ENCODE measurements at places on chromosomes 3 and 15.

GRCh38 chr3:49648354-49649019 is 25.7 kb upstream of the APEH start:
- H3K27me3 ChIP-seq: no peaks in the 10 kb centered on the region
- no peaks in the 10 kb centered on the region for H3K36me3 ChIP-seq
- no peak overlapping the region for H3K27ac ChIP-seq
- H3K4me3 ChIP-seq: no peak overlapping the region

DNA sequence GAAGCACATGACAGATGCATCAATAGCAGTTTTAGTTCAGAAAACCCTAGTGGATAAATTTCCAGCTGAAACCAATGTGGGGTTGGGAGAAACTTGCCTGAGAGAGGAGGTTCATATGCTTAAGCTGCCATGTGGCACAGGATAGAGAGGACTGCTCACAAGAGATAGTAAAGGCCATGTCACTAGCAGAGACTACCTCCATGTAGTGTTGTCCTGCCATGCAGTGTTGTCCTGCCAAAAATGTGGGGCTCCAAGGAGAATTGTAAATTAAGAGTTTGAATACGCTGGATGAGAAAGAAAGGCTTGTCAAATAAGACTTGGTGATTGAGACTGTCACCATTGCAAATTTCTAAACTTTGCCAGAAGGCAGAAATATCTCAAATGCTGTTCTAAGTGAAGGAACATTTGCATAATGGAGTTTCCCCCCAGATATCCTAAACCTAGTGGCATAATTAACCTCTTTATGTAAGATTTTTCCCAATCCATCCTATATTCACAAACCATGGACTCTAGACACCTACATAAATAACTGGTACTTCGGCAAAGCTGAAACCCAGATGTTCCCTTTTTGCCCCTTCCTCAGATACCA is 938.3 kb upstream of the ALCAM start:
- no peak for DNase-seq
- no peak overlapping the region for H3K27ac ChIP-seq
- no peaks in the 10 kb centered on the region for H3K36me3 ChIP-seq
- peaks cover 8% of the 10 kb centered on the region for H3K4me1 ChIP-seq
- H3K27me3 ChIP-seq: no peaks in the 10 kb centered on the region
- no peak overlapping the region for H3K4me3 ChIP-seq

DNA sequence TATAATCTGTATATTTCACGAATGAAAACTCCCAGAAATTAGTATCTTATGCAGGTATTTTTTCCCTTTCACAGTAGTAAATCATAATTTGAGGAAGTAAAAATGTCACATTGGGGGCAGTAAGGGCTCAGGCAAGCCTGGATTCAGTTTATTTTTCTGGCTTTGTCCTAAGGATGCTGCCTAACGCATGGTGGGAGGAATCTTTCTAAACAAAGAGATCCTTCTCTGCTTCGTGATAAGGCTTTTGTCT is 35.7 kb downstream of the DNASE1L3 start:
- no peaks in the 10 kb centered on the region for H3K27me3 ChIP-seq
- no peaks in the 10 kb centered on the region for H3K4me1 ChIP-seq
- no peak overlapping the region for H3K4me3 ChIP-seq
- no peak overlapping the region for H3K27ac ChIP-seq

DNA sequence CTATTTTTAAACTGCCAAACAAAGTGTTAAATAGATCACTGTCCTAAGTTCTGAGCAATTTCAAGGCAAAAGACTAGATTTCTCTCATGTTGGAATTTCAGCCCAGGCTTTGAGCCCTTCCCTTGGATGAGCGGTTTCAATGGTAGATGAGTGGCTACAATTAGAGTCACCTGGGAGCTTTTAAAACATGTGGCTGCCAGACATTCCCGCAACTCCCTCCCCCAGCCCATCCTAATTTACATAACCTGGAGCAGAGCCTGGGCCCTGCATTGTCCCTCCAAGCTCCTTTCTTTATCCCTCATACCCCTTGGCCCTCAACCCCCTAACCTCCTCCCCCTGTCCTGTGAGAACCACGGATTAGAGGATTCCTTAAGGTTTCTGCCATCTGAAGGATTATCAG is 357.5 kb upstream of the UMPS start:
- DNase-seq: no peak
- no peaks in the 10 kb centered on the region for H3K27me3 ChIP-seq
- H3K36me3 ChIP-seq: no peaks in the 10 kb centered on the region
- no peak overlapping the region for H3K4me3 ChIP-seq
- no peaks in the 10 kb centered on the region for H3K4me1 ChIP-seq

DNA sequence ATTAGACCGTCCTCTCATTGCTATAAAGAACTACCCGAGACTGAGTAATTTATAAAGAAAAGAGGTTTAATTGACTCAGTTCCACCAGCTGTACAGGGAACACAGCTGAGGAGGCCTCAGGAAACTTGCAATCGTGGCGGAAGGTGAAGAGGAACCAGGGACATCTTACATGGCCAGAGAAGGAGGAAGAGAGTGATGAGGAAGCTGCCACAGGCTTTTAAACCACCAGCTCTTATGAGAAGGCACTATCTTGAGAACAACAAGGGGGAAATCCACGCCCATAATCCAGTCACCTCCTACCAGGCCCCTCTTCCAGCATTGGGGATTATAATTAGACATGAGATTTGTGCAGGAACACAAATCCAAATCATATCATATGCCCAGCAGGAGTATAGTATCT is 138.5 kb downstream of the ALCAM start:
- DNase-seq: no peak
- no peaks in the 10 kb centered on the region for H3K36me3 ChIP-seq
- no peaks in the 10 kb centered on the region for H3K4me1 ChIP-seq

- no peak overlapping the region for H3K27ac ChIP-seq
- H3K27me3 ChIP-seq: no peaks in the 10 kb centered on the region
- H3K4me1 ChIP-seq: no peaks in the 10 kb centered on the region
- no peak overlapping the region for H3K4me3 ChIP-seq
- no peak for DNase-seq
Measured at GRCh38 chr3:189144645-189145044, 27.1 kb upstream of the TPRG1 start.

DNA sequence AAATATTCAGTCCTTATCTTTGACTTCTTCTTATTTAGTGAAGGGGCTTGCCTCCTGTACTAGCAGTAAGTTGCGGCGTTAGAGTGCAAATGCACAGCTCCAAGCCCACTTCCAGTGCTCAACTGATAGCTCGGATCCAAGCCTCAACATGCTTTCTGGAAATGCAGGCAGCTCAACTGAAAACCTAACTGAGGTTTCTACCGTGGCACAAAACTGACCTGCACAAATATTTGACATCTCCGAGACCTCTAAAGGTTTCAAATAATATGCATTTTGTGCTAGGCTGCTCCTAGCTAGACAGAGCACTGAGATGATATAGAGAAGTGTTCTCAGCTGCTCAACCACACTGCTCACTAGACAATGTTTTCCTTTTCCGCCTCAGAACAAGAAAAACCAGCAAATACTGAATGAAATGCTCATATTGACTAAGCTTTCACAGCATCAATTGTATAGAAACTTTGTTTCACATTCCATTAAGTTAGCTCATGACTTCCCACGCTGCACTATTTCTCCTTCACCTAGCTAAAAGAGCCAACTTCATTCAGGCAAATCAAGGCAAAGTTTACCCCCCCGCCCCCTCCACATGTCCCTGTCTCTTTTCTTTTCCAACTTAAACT is 822 bp downstream of the ZNF385D start:
- H3K4me3 ChIP-seq: no peak overlapping the region
- H3K4me1 ChIP-seq: no peaks in the 10 kb centered on the region
- DNase-seq: no peak
- H3K36me3 ChIP-seq: no peaks in the 10 kb centered on the region
- H3K27ac ChIP-seq: no peak overlapping the region

GRCh38 chr3:185988080-185988815 is 50.4 kb upstream of the TRA2B start:
- H3K27me3 ChIP-seq: no peaks in the 10 kb centered on the region
- H3K27ac ChIP-seq: no peak overlapping the region
- no peak overlapping the region for H3K4me3 ChIP-seq
- no peaks in the 10 kb centered on the region for H3K4me1 ChIP-seq
- DNase-seq: peak; percentile 8

DNA sequence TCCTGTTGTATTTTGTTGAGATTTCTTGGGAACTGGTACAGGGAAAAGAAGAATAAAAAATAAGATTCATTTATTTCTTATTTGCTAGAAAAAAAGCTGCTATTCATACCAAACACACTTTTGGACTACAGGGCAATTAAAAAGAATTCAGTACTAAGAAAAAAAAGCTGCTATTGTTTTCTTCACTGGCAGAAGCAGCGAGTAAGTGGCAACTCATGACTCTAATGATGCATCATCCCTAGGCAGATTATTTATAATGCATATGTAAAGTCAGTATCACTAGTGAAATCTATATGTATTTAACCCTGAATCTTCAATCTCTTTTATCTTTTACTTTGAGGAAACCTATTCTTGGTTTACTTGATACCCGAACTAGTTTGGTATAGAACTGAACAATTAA is 15.2 kb downstream of the PFN2 start:
- H3K27ac ChIP-seq: no peak overlapping the region
- no peaks in the 10 kb centered on the region for H3K27me3 ChIP-seq

- no peak overlapping the region for H3K27ac ChIP-seq
- no peaks in the 10 kb centered on the region for H3K36me3 ChIP-seq
- H3K4me3 ChIP-seq: no peak overlapping the region
- no peaks in the 10 kb centered on the region for H3K27me3 ChIP-seq
Measured at GRCh38 chr3:87494264-87494663, 217.9 kb upstream of the POU1F1 start.

- no peaks in the 10 kb centered on the region for H3K4me1 ChIP-seq
- no peaks in the 10 kb centered on the region for H3K27me3 ChIP-seq
- DNase-seq: no peak
Measured at GRCh38 chr3:138509586-138509985, 75.2 kb downstream of the ESYT3 start.

DNA sequence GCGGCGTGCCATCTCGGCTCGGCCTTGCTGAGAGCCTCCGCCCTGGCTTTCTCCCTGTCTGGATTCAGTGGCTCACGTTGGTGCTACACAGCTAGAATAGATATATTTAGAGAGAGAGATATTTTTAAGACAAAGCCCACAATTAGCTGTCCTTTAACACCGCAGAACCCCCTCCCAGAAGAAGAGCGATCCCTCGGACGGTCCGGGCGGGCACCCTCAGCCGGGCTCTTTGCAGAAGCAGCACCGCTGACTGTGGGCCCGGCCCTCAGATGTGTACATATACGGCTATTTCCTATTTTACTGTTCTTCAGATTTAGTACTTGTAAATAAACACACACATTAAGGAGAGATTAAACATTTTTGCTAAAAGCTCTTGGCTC is 54.1 kb downstream of the PLXNA1 start:
- H3K27me3 ChIP-seq: no peaks in the 10 kb centered on the region
- DNase-seq: no peak
- H3K27ac ChIP-seq: no peak overlapping the region
- H3K4me3 ChIP-seq: no peak overlapping the region

DNA sequence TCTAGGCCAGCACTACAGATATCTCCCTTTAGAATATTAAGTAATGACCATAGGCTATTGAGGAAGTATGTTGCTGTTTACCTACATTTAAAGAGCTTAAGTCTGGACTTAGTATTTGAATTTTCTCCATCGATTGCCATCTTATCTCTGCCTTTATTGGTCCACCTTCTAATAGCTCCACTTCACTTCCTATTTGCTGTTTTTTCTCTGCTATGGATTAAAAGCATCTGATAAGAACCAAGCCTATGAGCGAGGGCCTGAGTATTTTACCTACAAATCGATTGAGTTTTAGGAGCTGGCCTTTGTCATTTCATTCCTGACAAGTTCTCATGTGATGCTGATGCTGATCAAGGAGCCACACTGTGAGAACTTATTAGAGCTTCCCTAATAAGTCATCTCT is 52.6 kb upstream of the AKAP13 start:
- H3K27ac ChIP-seq: no peak overlapping the region
- H3K27me3 ChIP-seq: no peaks in the 10 kb centered on the region
- no peaks in the 10 kb centered on the region for H3K36me3 ChIP-seq
- no peak overlapping the region for H3K4me3 ChIP-seq

DNA sequence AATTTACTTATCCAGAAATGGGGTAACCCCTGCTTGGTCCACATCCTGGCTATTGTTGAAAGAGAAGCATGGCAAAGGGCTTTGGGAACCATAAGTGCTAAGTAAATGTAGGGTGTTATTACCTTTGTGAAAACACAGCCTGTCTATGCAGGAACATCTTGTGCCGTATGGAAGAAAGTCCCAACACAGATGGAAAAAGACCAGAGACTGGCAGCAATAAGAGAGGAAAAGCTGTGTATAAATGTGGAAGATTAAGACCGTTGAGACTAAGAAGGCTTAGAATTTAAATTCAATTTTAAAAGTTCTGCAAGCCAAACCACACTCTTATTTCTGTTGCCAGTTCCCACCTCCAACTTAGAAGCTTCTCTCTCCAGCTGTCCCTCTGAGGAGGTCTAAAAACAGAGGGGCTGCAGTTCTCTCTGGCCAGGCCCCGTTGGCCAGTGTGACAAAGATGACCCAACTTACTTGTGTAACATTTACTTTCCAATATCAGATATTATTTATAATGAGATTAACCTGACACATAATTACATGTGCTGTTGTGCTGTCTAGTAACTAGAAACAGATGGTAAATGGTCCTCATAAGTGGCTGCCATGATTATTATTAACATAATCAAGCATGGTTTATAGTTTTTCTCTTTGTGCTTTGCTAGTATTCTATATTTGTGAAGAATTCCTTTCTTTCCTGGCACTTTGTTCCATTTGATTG is 7.0 kb downstream of the MINDY4B start:
- no peaks in the 10 kb centered on the region for H3K36me3 ChIP-seq
- H3K27me3 ChIP-seq: no peaks in the 10 kb centered on the region
- H3K27ac ChIP-seq: no peak overlapping the region
- no peak for DNase-seq
- H3K4me3 ChIP-seq: no peak overlapping the region

DNA sequence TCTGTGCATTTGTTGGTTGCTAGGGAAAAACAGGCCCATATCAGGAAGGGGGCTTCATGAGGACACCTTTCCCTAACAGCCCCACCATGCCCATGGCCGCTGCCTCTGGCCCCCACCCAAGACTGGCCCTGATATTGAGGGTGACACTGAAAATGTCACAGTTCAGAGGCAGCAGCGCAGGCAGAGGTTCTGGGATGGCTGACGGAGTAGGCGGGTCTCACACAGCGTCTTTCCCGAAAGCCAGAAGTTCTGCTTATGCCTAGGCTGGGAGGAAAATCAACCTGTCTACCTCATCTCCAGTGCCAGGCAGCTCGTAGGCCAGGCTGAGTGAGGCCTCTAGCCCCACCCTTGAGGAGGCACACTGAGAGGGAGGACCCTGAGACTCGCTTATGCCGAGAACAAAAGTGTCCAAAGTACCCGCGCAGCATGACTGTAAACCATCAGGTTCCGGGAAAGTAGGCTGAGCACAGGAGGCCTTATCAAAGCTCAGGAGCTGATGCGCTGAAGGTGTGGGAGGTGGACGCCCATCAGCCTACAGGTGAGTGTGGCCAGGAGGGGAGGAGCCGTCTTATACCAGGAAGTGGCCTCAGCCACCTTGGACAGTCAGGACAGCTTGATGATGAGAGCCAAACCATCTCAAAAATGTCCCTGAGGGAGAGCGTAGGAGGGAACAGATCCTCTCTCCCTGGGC is 27.5 kb downstream of the GRAMD2A start:
- H3K4me1 ChIP-seq: peaks cover 2% of the 10 kb centered on the region
- no peak overlapping the region for H3K27ac ChIP-seq
- no peak for DNase-seq
- no peaks in the 10 kb centered on the region for H3K36me3 ChIP-seq
- no peak overlapping the region for H3K4me3 ChIP-seq

Data from SJCRH30 (cell line).